ENCODE measurements at places on chromosomes 6 and 20.

DNA sequence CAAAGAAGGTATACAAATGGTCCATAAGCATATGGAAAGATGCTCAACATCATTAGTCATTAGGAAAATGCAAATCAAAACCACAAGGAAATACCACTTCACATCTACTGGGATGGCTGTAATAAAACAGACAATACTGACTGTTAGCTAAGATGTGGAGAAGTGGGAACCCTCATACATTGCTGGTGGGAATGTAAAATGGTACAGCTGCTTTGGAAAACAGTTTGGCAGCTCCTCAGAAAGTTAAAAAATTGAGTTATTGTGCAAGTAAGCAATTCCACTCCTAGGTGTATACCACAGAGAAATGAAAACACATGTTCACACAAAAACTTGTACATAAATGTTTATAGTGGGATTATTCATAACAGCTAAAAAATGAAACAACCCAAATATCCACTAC, 173.0 kb upstream of the JAG1 start:
- DNase-seq: no peak

GRCh38 chr6:11672669-11673068, 105.9 kb downstream of the ADTRP start:
- DNase-seq: no peak

DNA sequence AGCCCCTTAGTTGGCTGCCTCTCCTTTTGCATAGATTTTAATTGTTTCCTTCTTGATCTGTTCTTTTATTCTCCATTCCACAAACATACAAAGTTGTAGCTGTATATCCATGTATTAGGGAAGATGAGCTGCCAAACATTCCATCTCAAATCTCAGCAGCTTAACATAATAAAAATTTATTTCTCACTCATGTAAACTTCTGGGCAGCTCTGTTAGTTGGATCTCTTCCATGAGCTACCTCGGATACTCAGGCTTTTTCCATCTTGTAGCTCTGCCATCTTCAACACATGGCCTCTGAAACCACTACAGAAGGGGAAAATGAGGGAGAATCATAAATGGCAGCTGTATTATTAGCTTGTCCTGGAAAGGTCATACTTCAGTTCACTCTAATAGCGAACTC, 149.4 kb upstream of the BMP2 start:
- DNase-seq: no peak

GRCh38 chr6:35177157-35177556, 36.0 kb upstream of the TCP11 start:
- DNase-seq: no peak

GRCh38 chr6:118715376-118715775, 64.0 kb upstream of the CEP85L start:
- no peak for DNase-seq
